ENCODE measurements at places on chromosomes 1 and 21. TPM values are rescaled to one million over a fixed set of nuclear protein-coding genes. Genes with fewer than 3 reads are reported as not detected.

- H3K36me3 ChIP-seq = no peaks in the 10 kb centered on the region
Measured at GRCh38 chr1:216793303-216793702, 70.1 kb upstream of the ESRRG start.

Gene SERPINC1
- 2,589 TPM for polyA plus RNA-seq

DNA sequence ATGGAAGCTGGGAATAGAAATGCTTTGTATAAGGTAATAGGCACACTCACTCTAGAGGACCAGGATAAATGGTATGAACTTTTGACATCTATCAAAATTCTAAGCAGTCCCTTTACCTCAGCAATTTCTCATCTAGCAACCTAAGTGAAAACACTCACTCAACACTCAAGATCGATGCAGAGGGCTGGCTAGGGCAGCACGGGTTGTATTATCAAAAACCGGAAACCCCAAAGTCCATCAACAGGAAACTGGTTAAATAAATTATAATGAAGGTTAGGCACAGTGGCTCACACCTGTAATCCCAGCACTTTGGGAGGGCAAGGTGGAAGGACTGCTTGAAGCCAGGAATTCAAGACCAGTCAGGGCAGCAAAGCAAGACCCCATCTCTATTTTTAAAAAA is 9.4 kb downstream of the USP48 start:
- H3K36me3 ChIP-seq = no peaks in the 10 kb centered on the region
- peaks cover 1% of the 10 kb centered on the region for H3K4me1 ChIP-seq
- no peaks in the 10 kb centered on the region for H3K27me3 ChIP-seq
- H3K27ac ChIP-seq = no peak overlapping the region

Gene HJV
- 138 TPM for polyA plus RNA-seq

Gene LRRC7
- 1.1 TPM for polyA plus RNA-seq

Gene TMEM81
- polyA plus RNA-seq = 0.81 TPM

GRCh38 chr1:240423246-240423924 is 188.6 kb downstream of the GREM2 start:
- H3K4me3 ChIP-seq = no peak overlapping the region
- no peak overlapping the region for H3K27ac ChIP-seq
- H3K36me3 ChIP-seq = no peaks in the 10 kb centered on the region

Gene KLHL20
- polyA plus RNA-seq = 5.2 TPM

Gene SYNJ1
- 3.9 TPM for polyA plus RNA-seq

DNA sequence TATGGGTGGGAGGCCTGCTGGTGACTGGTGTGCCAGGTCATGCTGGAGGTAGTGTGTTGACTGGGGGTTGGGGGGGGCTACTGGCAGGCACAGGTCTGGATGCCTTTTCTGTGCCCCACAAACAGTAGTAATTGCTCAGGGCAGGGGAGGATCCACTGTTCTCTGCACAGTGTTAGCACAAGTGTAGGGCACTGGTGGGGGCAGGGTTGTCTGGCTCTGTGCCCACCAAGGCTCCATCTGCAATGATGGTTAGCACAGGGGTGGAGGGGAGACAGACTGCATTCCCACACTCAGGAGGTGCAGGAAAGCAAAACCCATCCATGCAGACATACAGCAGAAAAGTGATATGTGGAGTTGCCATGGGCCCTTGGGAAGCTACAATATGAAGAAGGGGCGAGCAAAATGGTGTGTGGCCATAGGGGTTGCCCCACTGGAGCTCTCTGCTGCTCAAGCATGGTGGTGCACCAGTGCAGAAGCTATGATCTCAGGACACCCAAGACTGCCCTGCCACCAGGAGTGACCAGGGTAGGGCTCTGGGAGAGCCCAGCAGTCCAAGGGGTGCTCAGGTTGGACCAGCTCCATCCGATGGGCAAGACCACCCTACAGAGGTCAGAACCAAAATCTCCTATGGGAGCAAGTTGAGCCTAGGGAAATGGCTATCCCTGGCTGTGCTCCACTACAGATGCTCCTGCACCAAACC is 122.2 kb upstream of the KCTD3 start:
- H3K27ac ChIP-seq = no peak overlapping the region
- H3K4me3 ChIP-seq = no peak overlapping the region
- no peaks in the 10 kb centered on the region for H3K27me3 ChIP-seq
- no peaks in the 10 kb centered on the region for H3K36me3 ChIP-seq
- no peaks in the 10 kb centered on the region for H3K4me1 ChIP-seq

DNA sequence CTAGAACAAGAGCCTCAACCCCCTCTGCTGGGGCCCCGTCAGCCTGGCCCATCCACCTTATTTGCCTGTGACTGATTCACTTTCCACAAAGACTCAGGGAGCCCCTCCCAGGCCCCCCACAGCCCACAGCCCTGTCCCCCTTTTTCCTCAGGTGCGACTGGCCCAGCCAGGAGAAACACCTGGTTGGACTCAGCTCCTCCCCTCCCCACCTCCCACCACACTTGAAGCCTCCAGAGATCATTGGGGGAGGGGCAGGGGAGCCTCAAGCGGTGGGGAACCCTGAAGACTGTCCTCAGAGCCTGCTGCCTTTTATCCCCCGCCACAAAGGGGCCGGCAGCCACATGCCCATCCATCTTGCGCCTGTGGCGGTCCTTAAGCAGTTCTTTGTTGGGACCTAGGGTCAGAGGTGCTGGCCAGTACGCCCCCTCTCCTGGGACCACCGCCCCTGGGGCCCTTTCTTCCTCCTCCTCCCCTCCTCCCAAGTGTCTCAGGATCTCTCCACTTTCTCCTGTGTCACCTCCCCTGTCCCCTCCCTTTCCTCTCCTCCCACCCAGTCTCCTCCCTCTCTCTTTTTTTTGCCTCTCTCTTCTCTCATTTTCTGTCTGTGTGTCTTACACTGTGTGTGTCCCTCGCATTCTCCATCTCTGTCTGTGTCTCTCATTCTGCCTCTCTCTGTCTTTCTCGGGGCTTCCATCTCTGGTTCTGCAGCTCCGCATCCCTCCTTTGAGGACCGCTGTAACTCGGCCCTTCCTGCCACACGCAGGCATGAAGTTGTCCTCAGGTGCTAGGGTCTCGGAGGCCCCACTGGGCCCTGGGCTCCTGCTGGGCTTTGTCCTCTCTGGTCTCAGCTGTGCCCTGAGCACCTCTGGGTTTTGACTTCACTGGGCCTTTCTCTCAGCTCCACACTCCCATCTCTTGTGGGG is 12.2 kb downstream of the CRABP2 start:
- H3K4me1 ChIP-seq = peaks cover 5% of the 10 kb centered on the region
- H3K27me3 ChIP-seq = no peaks in the 10 kb centered on the region
- H3K4me3 ChIP-seq = no peak overlapping the region
- no peak overlapping the region for H3K27ac ChIP-seq

Gene MXRA8
- polyA plus RNA-seq = 1.8 TPM

Gene LCE1E
- not detected for polyA plus RNA-seq

- no peak for DNase-seq
- H3K27me3 ChIP-seq = no peaks in the 10 kb centered on the region
- peak overlapping the region; percentile 71 for H3K4me3 ChIP-seq
- H3K36me3 ChIP-seq = peaks cover 9% of the 10 kb centered on the region
- H3K4me1 ChIP-seq = peaks cover 13% of the 10 kb centered on the region
Measured at GRCh38 chr1:2556678-2557481, 709 bp downstream of the TNFRSF14 start.

All from liver (tissue), 10 donors.